Fibroblast of skin of right quadriceps (primary cell): ENCODE measurements at places on chromosomes 12 and 14.
A peak's percentile ranks its signal among the peaks of the same experiment; 100 is the strongest.

- DNase-seq, result no peak
These were observed 48.8 kb upstream of the GARIN6 start for GRCh38 chr12:99598785-99599184.

DNA sequence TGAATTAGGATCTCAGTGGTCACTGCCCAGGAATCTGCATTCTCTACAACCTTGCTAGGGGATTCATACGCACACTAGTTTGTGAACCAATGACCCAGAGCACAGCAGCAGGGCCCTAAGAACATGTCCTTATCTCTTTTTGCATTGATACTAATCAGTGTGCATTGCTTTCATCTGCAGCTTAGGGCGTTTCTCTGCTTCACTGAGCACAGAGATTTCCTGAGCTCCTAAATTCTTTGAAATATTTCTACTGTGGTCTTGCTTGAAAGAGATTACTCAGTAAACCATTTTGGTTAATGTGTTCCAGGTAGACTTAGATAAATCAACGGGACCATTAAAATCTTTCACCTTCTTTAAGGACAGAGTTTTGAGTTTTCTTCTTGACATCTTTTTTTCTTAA is 351.3 kb upstream of the KITLG start:
- no peak for DNase-seq

GRCh38 chr12:104452087-104452486 is 4.7 kb upstream of the CHST11 start:
- no peak for DNase-seq

DNA sequence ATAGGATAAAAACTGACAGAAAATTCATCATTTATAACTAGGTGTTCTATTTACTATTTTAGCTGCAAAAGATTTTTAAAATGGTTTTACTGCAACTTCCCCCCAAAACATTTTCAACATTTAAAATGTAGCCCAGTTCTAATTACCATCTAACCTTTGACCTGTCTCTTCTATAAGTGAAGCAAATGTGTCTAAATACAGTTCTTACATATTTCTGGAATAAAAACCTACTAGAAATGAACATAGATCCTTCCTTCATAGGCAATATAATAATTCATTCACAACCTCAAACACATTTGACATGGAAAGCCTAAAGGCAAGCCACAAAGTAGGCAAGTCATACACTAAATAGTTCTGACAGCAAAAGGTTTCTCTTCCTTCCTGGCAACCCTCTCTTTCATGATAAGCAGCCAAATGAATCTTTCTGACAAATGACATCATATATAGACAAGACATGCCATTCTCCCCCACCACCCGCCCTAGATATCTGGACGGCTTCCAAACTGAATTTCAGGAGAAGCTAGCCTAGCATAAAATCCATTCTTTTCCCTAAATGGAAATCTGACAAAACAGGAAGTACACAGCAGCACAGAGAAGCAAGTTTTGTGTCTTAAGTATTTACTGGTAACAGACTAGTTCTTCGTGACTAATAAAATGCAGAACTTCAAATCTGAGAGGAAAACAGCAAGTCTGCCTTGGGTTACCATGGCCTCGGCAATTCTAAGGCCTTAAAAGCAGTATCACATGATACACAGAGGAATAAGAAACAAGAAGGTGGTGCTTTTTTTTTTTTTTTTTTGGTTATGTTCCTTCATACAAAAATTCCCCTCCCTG is 17.2 kb upstream of the ARID4A start:
- peak; percentile 95 for DNase-seq

DNA sequence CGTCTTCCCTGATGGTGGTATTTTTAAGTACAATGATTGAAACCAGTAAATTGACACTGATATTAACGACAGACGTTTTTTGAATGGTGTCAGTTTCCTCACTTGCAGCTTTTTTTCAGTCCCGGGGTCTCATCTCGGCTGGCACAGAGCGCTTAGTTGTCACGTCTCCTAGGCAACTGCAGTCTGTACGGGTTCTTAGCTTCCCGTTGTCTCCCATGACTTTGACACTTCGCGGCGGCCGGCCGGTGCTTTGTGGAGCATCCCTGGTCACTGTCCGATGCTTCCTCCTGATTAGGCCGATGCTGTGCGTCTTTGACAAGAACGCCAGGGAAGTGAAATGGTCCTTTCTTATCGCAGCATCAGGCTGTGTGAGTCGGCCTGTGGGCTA is 67.4 kb downstream of the ADGRD1 start:
- DNase-seq, result no peak

DNA sequence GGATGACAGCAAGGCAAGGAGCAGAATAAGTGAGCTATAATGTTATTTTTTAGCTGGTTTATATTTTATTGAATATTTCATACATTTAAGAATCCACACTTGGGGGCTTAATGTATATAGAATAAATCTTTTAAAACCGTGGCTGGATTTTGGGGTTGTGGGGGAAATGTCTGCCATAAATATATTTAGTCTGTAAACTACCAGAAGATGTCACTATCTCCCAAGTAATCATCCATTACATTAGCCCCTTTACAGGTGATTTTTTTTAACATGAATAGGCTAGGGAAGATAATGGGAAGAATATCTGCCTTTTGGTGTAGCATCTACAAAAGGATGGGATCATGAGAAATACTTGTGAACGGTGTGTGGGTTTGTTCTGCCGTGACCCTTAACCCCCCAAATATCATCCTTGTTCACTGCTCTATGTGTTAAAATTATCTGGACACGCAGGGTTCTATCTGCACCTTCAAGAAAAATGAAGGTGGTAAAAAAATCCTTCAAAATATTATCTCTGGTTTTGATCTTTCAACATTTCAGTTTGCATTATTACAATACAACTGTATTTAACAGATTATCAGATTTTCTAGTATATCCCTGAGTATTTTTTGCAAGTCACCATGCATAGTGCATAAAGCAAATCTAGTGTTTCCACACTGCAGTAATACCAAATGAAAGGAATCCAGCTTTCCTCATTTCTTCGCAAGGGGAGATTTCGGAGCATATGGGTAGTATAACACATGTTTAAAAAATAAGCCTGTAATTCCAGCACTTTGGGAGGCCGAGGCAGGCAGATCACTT is 8.0 kb upstream of the SLC17A8 start:
- peak; percentile 9 for DNase-seq

GRCh38 chr12:46815809-46816208 is 10.0 kb downstream of the SLC38A4 start:
- DNase-seq, result no peak

DNA sequence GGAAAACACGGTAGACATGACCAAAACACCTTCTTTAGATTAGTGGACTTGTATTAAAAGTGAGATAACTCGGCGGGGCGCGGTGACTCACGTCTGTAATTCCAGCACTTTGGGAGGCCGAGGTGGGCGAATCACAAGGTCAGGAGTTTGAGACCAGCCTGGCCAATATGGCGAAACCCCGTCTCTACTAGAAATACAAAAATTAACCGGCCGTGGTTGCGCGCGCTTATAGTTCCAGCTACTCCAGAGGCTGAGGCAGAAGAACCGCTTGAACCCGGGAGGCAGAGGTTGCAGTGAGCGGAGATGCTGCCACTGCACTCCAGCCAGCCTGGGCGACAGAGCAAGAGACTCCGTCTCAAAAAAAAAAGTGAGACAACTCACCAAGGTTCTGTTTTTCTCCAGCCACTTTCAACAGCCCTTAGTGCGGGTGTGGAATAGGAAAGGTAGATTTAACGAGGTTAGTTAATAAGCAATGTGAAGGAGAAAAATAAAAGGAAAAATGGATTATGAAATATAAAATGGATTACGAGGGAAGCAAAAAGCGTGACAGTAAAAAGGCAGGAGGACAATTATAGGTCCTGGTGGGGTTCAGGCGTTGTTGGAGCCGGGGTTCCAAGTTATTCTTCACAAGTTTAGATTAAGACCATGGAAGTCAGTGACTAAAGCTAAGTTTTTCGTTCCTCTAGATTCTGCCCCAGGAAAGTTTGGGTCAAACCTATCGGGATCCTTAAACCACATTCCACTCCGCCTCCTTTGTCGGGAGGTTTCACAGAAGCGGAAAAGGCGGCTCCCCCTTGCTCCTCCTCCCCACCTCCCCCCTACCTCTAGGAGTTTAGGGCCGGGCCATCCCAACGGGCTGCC is 534 bp downstream of the PPP2R3C start:
- peak; percentile 15 for DNase-seq

DNA sequence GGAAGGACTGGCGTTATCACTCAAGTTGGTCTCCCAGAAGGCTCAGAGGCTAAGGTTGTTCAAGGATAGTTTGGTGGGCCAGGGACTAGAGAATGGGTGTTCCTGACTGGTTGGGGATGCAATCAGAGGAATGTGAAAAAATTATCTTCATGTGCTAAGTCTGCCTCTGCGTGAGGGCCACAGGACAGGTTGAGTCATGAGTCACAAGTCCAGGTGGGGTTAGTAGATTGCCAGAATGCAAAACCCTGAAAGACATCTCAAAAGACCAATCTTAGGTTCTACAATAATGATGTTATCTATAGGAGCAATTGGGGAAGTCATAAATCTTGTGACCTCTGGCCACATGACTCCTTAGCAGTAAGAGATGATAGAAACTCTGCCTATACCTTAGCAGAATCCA is 220.1 kb upstream of the EEA1 start:
- no peak for DNase-seq

DNA sequence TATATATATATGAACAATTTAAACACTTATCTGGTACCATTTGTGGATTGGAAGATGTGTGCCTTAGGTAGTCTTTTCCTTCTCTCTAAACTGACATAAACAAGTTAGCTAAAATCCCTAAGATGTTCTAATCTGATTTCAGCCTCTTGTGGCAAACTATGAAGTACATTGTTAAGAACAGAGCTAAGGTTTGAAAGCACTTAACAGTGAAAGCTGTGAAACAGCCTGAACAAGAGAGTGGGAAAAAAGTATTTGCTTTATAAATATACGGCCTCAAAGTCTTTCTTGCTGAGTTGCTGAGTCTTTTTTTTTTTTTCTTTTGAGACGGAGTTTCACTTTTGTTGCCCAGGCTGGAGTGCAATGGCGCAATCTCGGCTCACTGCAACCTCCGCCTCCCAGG is 53.7 kb upstream of the PELI2 start:
- DNase-seq, result no peak

GRCh38 chr12:11998944-11999315 is 71.8 kb upstream of the BCL2L14 start:
- peak; percentile 29 for DNase-seq

DNA sequence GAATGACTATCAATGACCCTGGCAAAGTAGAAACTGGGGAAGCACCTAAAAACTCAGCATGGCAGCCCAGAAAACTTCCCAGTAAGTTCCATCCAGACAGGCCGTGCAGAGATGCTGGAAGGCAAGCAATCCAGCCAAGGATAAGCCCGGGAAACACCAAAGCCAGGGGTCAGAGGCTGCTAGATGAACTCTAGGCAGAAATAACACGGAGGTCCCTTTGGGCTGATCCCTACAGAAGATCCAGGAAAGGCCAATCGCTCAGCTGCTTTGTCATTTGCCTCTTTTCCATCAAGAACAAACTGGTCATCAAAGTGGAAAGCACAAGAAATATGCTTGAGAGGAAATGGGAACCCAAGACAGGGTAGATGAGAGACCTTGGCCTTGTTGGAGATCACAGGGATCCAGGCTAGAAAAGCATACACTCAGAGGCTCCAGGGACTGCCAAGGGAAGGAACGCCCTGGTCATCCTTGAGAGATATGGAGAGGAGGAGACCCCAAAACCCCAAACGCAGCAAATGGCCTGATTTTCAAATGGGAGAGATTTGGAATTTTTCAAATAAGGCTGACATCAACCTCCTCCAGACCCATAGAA is 6.5 kb downstream of the KRT79 start:
- DNase-seq, result no peak

GRCh38 chr14:95387826-95388445 is 68.2 kb upstream of the CLMN start:
- no peak for DNase-seq

GRCh38 chr12:111048991-111049390 is 128.6 kb upstream of the MYL2 start:
- no peak for DNase-seq

GRCh38 chr12:121581686-121582429 is 1.0 kb upstream of the KDM2B start:
- DNase-seq, result peak; percentile 57

DNA sequence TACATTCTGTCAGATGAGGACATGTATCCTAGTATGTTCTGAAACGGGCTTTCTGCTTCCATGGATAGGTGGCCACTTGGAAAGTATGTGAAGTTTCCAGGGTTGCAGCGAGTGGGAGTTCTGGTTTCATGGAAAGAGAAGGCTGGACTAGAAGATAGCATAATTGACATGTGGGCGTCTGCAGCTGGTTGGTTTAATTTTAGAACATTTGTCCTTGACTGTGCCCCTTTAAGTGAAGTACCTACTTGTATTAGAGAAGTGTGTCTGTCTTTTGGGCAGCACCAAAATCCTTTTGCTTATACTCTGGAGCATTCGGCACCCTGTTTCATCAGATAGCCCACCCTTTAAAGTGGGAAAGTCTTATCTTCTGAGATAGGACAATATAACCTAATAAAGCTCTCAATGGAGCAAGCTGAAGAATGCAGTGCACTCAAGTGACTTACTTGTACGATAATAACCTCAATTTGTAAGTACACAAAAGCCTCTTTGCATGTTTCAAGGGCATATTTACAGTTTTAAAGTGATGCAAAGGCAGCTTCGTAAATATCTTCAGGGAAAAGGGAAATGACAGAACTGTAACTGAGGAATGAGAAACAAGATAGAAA is 35.2 kb downstream of the NTN4 start:
- no peak for DNase-seq
